ENCODE measurements at places on chromosomes 2 and 18.

GRCh38 chr2:173191601-173192000, 116.0 kb downstream of the MAP3K20 start:
- DNase-seq: no peak

DNA sequence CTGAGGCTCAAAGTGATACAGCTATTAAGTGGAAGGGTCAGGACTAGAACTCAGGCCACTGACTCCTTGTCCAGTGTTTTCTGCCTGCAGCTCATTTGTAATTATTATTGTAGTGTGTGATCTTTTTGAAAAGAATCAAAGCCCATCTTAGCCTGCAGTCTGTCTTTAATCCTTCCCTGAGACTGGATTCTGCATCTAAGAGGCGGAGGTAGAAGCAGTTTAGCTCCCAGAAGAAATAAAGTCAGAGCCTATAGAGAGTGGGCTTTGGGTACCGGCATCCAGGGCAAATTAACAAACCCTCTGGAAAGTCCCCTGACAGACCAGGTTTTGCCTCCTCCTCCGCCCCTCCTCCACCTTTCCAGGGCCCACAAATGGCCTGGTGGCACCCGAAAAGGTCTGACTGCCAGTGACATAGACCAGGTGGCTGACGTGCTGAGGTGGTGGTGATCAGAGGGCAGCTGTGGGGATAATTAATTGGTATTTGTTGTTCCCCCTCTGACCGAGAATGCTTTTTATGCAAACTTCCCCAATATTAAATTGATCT, 2.2 kb upstream of the RAX start:
- no peak for DNase-seq

DNA sequence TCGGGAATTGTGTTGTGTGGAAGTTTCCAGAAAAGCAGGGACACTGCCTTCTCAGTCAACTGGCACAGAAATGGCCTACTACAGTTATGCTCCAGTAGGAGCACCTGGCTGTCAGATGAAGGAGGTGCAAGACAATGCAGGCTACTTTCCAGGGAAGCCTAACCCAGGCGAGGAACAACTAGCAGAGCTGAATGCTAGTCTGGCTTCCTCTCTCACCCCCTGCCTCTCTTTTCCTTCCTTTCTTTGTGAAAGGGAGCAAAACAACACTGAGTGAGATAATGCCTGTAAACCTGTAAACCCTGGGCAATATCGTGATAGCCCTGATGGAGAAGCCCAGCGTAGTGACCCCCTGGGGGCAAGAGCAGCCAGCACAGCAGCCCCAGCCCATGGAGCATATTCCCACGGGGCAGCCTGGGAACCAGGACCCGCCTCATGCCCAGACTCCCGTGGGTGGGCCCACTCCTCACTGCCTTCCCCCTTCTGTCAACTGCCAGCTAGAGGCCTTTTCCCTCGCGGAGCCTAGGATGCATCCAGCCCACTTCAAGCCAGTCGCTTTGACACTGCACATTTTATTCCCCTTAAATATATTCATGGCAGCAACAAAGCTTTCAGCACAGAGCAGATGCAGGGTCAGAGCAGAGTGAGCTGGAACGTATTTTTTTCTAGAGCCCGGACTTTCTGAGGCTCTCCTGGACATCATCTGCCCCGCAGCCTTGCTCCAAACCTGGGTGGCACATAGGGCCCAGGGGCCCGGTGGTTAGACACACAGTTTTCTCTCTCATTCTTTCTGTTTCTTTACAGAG, 77.0 kb downstream of the PDCL3 start:
- no peak for DNase-seq

GRCh38 chr2:156653675-156654074, 217.5 kb downstream of the GPD2 start:
- no peak for DNase-seq

GRCh38 chr18:79366177-79367094, 29.3 kb upstream of the NFATC1 start:
- no peak for DNase-seq

DNA sequence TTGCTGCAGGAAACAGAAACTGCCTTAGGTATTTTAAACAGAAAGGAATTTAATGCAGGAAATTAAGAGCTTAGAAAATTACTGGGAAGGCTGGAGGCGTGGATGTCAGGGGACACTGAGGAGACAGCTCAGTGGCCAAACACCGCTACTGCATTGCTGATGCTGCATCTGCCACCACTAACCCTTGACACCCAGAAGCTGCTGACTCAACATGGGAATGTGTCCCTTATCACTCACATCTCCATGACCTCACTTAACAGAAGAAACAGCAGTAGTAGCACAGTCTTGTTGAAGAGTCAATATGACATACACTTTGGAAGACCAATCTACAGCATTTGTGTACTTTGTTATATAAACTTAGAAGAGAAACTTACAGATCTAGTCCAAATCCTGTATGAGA, 906.1 kb downstream of the SLC4A3 start:
- no peak for DNase-seq

DNA sequence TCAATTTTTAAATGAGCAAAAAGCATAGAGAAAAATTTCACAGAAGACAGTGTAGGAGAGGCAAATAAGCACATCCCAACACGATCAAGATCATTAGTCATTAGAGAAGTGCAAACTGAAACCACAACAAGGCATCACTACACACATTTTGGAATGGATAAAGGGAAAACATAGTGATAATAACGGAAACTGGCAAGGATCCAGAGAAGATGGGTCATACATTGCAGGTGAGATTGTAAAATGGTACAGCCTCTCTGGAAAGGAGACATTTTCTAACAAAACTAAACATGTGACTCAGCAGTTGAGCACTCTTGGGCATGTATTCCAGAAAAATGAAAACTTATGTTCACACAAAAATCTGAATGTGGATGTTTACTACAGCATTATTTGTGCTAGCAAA, 98.3 kb upstream of the TMEM17 start:
- DNase-seq: no peak

GRCh38 chr2:70132244-70133126, 45.2 kb downstream of the PCBP1 start:
- peak; percentile 67 for DNase-seq

GRCh38 chr18:50573679-50574078, 13.8 kb downstream of the MAPK4 start:
- no peak for DNase-seq

All from CD4-positive, alpha-beta T cell treated with Interleukin-17A for 4 hours (primary cell).